ENCODE measurements at places on chromosomes 16 and 17. TPM values are rescaled to one million over a fixed set of nuclear protein-coding genes. Genes with fewer than 3 reads are reported as not detected.

Gene GRAPL
- total RNA-seq: 13.3 TPM

Gene CYGB
- 4.4 TPM for total RNA-seq

Gene FGF11
- 0.16 TPM for total RNA-seq

Gene NLRC3
- total RNA-seq: 0.97 TPM

Gene PYDC1
- total RNA-seq: not detected
